ENCODE measurements at places on chromosomes 6 and 20. TPM values are rescaled to one million over a fixed set of nuclear protein-coding genes. Genes with fewer than 3 reads are reported as not detected.

GNMT gene
- 0.34 TPM for total RNA-seq

SLC24A3 gene
- total RNA-seq = not detected

- DNase-seq = no peak
Observed at GRCh38 chr6:117264692-117265409, 507 bp upstream of the VGLL2 start.

SLC52A3 gene
- 0.11 TPM for total RNA-seq

DNA sequence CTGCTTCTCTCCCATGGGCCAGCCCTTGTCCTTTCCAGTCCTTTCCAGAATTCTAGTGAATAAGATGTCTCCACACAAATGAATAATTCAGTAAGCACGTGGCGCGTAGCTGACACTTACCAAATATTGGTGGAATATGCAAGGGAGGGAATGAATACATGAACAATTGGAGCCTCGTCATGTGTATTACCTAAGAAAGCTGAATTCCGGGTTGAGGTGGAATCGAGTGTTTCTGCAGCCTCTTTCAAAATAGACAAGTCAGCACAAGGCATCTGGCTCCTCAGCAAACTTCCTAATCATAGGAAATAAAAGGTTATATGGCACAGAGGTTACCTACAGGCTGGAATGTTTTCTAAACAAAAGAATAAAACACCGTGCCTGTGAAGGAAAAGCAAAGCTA lies 47.0 kb upstream of the NT5E start:
- DNase-seq = no peak

DNA sequence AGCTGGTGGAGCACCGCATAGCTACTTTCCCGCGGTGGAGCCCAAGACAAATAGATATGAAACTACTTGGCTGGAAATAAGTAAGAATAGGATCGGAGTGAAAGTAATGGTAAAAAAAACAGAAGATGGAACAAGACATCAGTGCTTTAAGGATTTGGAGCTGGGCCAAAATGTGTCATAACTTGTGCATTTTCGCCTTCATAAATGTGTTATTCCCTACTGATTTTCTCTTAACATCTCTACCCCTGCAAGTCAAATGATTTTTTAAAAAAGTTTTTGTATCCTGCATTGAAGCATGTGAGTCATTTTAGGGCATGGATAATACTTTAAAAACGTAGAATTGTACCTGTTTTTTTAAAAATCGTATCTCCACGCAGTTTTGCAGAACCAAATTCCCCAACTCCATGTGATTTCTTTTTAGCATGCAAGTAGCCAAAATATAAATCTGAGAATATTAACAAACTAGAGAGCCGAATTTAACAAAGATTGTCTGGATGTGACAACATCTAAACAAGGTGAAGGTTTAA lies 882 bp upstream of the FAM184A start:
- DNase-seq = no peak

- DNase-seq = no peak
Observed at GRCh38 chr20:20333866-20334265, 34.0 kb upstream of the INSM1 start.

GRCh38 chr6:168994956-168995355 lies 258.7 kb downstream of the THBS2 start:
- DNase-seq = no peak

DNA sequence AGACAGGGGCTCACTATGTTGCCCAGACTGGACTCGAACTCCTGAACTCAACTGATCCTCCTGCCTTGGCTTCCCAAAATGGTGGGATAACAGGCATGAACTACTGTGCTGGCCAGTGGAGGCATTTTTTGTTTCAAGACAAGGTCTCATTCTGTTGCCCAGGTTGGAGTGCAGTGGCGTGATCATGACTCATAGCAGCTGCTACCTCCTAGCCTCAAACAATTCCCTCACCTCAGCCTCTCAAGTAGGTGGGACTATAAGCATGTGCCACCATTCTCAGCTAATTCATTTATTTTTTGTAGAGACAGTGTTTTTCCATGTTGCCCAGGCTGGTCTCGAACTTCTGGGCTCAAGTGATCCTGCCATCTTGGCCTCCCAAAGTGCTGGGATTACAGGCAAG lies 17.2 kb downstream of the ENPP3 start:
- peak; percentile 21 for DNase-seq

GRCh38 chr6:87183687-87184086 lies 28.3 kb downstream of the ZNF292 start:
- DNase-seq = no peak

HNF4A gene
- total RNA-seq = 0.05 TPM

DNA sequence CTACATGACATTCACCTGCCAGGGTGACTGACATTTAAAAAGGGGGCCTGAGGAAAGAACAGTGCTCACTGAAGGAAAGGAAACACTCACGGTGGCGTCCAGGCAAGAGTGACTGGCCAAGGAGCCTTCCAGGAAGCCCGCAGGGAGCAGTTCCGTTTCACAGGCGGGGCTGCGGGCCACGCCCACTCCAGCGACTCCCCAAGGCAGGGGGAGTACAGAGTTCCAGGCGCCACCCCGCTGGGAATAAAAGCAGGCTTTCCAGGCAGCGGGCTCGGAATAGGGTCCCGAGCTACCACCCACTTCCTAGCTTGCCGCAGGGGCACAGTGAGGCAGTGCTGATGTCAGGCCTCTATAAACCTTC lies 34.2 kb downstream of the PKIG start:
- DNase-seq = no peak

- no peak for DNase-seq
Observed at GRCh38 chr6:149271348-149272340, 45.9 kb upstream of the TAB2 start.

DNA sequence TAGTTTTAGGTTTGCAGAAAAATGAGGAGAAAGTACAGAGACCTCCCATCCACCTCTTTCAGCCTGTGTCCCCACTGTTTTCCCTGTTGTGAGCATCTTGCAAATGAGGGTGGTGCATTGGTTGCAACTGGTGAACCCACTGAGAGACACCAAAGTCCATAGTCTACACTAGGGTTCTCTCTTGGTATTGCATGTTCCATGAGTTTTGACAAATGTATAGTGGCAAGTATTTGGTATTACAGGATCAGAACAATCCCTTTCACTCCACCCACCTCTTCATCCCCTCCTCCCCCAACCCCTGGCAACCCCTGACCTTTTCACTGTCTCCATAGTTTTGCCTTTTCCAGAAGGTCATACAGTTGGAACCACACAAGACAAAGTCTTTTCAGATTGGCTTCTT lies 20.1 kb downstream of the ZNF831 start:
- peak; percentile 24 for DNase-seq

DNA sequence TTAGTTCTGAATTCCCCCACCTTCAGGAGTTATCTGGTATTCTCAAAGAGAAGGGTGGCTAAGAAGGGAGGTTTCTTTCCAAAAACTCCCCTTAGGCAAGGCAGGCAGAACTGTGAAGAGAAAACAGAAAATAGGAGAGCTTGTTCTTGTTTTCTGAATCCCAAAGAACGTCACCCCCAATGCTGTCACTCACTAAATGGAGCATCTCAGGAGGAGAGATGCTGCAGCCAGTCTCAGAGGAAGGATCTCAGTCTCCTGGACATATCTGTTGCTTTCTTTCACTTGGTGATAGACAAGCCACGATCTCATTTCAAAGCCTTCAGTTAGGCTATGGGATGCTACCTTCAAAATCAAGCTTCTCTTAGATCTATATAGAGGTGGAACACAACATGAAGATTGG lies 16.1 kb upstream of the MYB start:
- no peak for DNase-seq

DNA sequence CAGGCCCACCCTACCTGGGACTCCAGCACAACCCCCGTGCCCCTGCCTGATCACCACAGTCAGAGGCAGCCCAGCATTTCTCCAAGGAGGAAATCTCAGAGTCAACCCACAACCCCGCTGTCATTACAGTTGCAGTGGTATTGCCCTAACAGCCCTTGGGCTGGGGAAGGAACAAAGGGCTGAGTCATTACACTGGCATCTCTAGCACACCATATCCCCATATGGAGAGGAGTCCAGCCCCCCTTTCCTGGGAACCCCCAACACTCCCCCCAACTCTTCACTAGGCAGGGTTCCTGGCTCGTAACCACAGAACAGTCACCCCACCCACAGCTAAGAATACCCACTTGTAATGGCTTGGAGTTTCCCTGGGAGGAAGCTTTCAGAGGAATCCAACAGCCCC lies 149.4 kb upstream of the OGFRL1 start:
- no peak for DNase-seq
